ENCODE measurements at places on chromosomes 12 and 14. TPM values are rescaled to one million over a fixed set of nuclear protein-coding genes. Genes with fewer than 3 reads are reported as not detected.

DNA sequence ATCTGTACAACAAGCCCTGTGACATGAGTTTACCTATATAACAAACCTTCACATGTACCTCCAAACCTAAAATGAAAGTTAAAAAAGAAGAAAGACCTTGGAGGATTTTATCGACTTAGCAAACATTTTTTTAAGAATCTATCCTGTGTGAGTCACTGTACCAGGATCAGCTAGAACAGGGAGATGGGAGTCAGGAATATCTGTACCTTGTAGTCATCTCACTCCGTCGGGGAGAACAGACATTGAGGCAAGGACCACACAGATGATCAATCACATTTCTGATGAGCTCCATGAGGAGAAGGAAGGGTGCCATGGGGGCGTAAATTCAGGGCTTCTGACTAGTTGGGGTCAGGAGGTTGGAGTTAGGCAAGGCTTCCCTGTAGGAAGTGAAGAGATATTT, 310.6 kb downstream of the VRK1 start:
- no peak overlapping the region for H3K4me3 ChIP-seq
- no peak overlapping the region for H3K27ac ChIP-seq
- DNase-seq, result no peak
- H3K4me1 ChIP-seq, result no peaks in the 10 kb centered on the region
- H3K27me3 ChIP-seq, result no peaks in the 10 kb centered on the region

- no peak overlapping the region for H3K4me3 ChIP-seq
- no peak overlapping the region for H3K27ac ChIP-seq
- H3K36me3 ChIP-seq, result no peaks in the 10 kb centered on the region
- DNase-seq, result no peak
Observed at GRCh38 chr12:21336656-21337055, 1.9 kb upstream of the SLCO1A2 start.

- H3K27ac ChIP-seq, result no peak overlapping the region
- no peak overlapping the region for H3K4me3 ChIP-seq
- H3K27me3 ChIP-seq, result no peaks in the 10 kb centered on the region
Observed at GRCh38 chr12:96063046-96063445, 27.7 kb upstream of the LTA4H start.

The CISTR gene
- not detected for polyA plus RNA-seq

GRCh38 chr14:95536036-95536593, 1.3 kb downstream of the GLRX5 start:
- H3K27ac ChIP-seq, result peak overlapping the region; percentile 81
- no peaks in the 10 kb centered on the region for H3K27me3 ChIP-seq
- H3K36me3 ChIP-seq, result peaks cover 1% of the 10 kb centered on the region

The GPX2 gene
- 47.0 TPM for polyA plus RNA-seq

GRCh38 chr14:68577802-68578541, 214.9 kb downstream of the ZFP36L1 start:
- no peak overlapping the region for H3K4me3 ChIP-seq
- H3K36me3 ChIP-seq, result no peaks in the 10 kb centered on the region
- H3K4me1 ChIP-seq, result peaks cover 29% of the 10 kb centered on the region
- peak; percentile 83 for DNase-seq
- no peaks in the 10 kb centered on the region for H3K27me3 ChIP-seq
- peak overlapping the region; percentile 79 for H3K27ac ChIP-seq

DNA sequence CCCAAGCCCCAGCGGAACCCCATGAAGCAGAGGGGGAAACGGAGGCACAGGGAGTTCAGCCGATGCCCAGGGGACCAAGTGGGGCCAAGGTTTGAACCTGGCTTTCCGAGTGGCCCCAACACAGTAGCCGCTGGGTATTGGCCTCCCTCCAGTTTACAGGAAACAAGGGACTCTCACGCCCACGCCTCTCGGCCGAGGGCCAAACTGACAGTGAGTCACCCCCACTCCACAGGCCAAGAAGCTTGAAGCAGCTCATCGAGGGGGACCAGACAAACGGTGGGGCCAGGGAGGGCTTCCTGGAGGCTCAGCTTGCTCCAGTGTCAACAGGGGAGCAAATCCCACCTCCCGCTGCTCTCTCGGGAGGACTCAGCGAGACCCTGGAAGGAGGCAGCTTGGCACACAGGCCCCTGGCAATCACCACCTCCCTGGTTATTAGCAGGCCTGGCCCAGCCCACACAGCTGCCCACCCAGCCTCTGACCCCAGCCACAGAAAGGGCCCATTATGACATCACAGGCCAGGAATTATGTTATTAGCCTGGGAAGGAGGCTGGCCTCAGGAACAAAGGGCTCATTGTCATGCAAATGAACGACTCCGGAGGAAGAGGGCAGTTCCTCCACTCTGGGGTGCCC, 54.6 kb downstream of the NCOR2 start:
- peaks cover 67% of the 10 kb centered on the region for H3K4me1 ChIP-seq
- no peak for DNase-seq
- peaks cover 10% of the 10 kb centered on the region for H3K36me3 ChIP-seq
- no peaks in the 10 kb centered on the region for H3K27me3 ChIP-seq
- H3K27ac ChIP-seq, result peak overlapping the region; percentile 80

DNA sequence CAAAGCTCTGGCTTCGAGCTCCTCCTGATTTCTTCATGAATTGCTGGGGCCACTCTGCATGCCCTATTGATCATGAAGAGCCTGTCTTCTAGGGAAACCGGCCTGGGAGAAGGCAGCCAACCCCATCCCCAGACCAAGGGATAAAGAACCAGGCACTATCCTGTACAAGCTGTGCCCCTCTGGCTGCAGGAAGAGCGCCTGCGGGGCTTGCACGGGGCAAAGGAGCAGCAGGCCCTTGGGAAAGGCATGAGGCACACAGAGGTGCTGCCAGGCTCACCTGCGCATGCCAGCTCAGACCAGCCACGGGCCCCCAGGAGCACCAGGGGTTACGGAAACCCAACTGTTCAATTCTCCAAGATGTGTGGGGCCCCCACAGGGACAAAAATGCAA, 2.1 kb downstream of the ITPK1 start:
- no peaks in the 10 kb centered on the region for H3K36me3 ChIP-seq
- peaks cover 25% of the 10 kb centered on the region for H3K4me1 ChIP-seq
- peak overlapping the region; percentile 98 for H3K4me3 ChIP-seq
- DNase-seq, result no peak
- H3K27me3 ChIP-seq, result no peaks in the 10 kb centered on the region

DNA sequence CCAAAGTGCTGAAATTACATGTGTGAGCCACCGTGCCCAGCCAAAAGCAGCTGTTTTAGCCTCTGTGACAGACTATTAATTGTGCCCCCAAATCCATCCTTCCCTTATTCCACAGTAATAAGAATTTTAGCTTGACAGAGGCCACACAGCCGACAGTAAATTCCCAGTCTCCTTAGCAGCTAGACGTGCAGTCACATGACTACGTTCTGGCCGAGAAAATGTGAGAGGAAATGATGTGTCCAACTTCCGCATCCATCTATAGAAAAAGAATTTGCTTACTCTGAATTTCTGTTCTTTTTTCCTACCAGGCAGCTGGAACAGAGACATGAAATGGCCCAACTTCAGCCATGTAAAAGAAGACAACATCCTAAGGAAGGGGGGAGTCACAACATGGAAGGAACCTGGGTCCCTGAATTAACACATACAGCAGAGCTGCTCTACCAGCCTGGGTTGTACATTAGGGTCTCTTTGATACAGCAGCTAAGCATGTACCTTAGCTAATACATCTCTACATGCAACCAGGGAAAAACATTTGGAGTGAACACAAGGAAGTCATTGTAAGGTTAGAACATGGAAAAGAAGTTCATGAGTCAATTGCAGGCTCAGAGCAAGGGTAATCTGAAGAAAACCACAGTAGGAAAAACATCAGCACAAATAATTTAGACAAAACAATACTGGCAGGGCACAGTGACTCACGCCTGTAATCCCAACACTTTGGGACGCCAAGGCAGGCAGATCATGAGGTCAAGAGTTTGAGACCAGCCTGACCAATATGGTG, 35.5 kb downstream of the CIT start:
- H3K4me3 ChIP-seq, result no peak overlapping the region
- DNase-seq, result no peak
- peaks cover 5% of the 10 kb centered on the region for H3K4me1 ChIP-seq
- no peaks in the 10 kb centered on the region for H3K27me3 ChIP-seq

DNA sequence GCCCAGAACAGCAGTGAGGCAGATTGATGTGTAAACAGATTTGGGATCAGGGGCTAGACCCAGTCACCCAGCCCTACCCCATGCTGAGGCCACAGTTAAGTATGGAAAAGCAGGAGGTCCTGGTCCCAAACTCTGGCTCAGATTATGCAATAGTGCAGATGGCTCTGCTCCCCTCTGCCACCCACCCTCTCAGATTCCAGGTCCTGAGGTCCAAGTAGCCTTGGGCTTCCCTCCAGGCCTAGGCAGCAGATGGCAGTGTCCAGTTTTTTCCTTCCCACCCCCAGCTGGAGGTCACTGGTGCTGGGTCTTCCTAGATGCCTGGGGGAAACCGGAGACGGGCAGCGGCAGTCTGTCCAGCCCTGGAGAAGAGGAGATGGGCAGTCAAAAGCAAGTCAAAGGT, 2.8 kb upstream of the DHH start:
- peaks cover 2% of the 10 kb centered on the region for H3K4me1 ChIP-seq
- DNase-seq, result no peak
- peaks cover 31% of the 10 kb centered on the region for H3K27me3 ChIP-seq
- no peak overlapping the region for H3K4me3 ChIP-seq

The CD163L1 gene
- 0.30 TPM for polyA plus RNA-seq

- no peak for DNase-seq
- H3K27ac ChIP-seq, result no peak overlapping the region
- no peaks in the 10 kb centered on the region for H3K27me3 ChIP-seq
- H3K36me3 ChIP-seq, result no peaks in the 10 kb centered on the region
Observed at GRCh38 chr14:72646861-72647528, 246.9 kb downstream of the DPF3 start.

DNA sequence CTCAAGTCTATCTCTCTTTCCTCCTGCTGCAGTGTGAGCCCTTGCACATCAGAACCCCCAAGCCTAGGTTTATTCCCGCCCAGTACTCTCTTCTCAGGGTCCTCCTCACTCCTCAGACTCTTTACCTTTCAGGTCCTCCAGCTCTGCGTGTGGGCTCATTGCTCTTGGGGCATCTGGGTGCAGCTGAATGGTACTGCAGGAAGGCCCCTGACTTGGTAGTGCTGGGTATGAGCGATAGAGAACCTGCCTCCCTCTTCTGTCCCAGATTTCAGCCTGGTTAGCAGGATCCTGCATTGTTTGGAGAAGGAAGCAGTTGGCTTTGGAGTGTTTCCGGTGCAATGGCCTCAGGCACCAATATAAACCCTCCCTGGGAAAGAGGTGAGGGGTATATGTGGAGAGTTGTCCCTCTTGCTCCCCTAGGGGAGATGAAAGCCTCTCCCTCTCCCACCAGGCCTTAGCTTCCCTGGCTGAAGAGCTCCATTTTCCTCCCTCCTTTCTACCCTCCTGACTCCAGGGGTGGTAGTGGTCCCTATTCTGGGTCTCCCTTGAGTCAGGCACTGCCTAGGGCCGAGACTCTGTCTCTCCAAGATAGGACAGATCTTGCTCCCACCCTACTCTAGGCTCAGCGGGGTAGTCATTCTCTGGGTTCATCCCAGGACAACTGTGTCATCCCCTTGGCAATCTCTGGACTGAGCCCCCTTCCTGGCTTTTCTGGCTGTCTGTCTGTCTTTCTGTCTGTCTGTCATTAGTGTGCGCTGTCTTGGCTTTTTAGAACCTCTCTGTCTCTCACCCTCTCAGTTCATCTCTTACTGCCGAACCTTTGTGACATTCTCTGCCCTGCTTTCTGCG, 3.8 kb downstream of the LRP1 start:
- H3K27me3 ChIP-seq, result no peaks in the 10 kb centered on the region
- peaks cover 3% of the 10 kb centered on the region for H3K36me3 ChIP-seq
- H3K4me1 ChIP-seq, result peaks cover 10% of the 10 kb centered on the region
- H3K4me3 ChIP-seq, result no peak overlapping the region
- DNase-seq, result no peak

The ASIC1 gene
- 5.7 TPM for polyA plus RNA-seq

The CSRP2 gene
- 76.5 TPM for polyA plus RNA-seq

DNA sequence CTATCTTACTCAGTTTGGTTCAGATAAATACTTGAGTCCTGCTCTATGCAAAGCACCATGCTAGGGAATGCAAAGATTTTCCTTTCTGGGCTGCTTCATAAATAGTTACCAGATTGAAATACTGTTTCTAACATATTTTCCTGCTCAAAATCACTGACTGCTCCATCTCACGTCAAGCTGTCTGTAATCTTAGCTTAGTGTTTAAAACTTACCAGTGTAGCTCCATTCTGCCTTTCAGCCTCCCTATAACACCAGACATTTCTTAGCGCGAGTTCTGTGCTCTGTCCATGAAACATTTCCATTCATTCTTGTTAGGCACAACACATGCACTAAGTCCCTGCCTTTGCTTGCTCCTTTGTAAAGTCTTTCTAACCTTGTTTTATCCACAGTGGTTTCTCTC, 129.4 kb downstream of the NPAS3 start:
- H3K4me1 ChIP-seq, result no peaks in the 10 kb centered on the region
- peaks cover 3% of the 10 kb centered on the region for H3K27me3 ChIP-seq
- DNase-seq, result no peak
- H3K4me3 ChIP-seq, result no peak overlapping the region

The LRFN5 gene
- polyA plus RNA-seq, result not detected

DNA sequence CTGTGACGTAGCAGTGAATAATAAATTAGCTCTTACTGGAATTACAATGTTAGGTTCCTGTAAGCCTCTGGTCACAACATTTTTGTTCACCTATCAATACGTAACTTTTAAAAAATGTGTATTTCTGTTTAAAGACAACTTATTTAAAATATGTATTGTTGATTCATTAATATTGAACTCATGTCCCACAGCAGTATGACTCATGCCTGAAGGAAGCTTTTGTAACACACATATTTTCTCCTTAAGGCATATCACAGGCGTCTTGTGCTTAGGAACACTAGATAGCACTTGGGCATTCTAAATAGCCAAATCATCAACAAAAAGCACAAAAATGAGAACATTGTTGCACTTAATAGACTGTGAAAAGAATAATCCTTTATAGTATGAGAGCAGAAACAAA, 92.5 kb downstream of the GPHN start:
- no peak for DNase-seq
- H3K27ac ChIP-seq, result no peak overlapping the region
- H3K4me1 ChIP-seq, result peaks cover 8% of the 10 kb centered on the region
- H3K27me3 ChIP-seq, result no peaks in the 10 kb centered on the region

GRCh38 chr12:30858471-30858870, 68.1 kb upstream of the TSPAN11 start:
- no peak for DNase-seq
- no peak overlapping the region for H3K27ac ChIP-seq
- no peaks in the 10 kb centered on the region for H3K4me1 ChIP-seq
- no peaks in the 10 kb centered on the region for H3K27me3 ChIP-seq

The PLA2G1B gene
- not detected for polyA plus RNA-seq

- no peaks in the 10 kb centered on the region for H3K4me1 ChIP-seq
- peaks cover 32% of the 10 kb centered on the region for H3K36me3 ChIP-seq
- no peak for DNase-seq
- H3K27ac ChIP-seq, result no peak overlapping the region
- no peak overlapping the region for H3K4me3 ChIP-seq
- H3K27me3 ChIP-seq, result no peaks in the 10 kb centered on the region
Observed at GRCh38 chr12:56241424-56242303, 11.8 kb downstream of the SLC39A5 start.

DNA sequence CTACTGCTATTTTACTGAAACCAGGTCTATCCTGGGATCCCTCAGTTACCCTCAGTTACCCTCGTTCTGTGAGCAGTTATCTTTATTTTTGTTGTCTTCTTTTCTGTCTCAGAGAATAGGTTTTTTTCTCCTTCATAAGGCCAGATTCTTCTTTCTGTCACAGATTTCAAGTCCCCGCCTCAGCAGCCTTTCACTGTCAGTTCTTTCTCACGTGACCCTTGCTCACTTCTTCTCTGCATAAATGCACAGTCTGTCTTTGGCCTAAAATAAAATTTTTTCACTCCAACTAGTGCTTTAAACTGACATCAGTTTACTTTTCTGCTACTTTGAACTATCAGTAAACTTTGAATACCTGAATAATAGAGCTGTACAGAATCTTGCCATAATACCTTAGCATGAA, 299.7 kb downstream of the ERC1 start:
- no peaks in the 10 kb centered on the region for H3K27me3 ChIP-seq
- no peaks in the 10 kb centered on the region for H3K4me1 ChIP-seq
- no peak overlapping the region for H3K4me3 ChIP-seq

Data from keratinocyte (primary cell).